Epithelial cell of prostate (primary cell): ENCODE measurements at places on chromosomes 12 and 14.

DNA sequence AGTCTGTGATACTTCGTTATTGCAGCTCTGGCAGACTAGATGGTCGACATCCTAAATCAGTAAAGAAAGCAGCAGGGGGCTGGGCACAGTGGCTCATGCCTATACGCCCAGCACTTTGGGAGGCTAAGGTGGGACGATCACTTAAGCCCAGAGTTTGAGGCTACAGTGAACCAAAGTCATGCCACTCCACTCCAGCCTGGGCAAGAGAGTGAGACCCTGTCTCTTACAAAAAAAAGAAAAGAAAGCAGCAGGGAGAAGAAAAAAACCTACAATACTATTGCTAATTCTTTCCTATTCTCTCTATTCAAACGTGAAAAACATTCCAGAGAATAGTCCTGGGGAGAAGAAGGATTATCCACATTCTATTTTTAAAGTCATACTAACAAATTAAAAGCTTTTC, 79.5 kb downstream of the DCAF5 start:
- DNase-seq = no peak

DNA sequence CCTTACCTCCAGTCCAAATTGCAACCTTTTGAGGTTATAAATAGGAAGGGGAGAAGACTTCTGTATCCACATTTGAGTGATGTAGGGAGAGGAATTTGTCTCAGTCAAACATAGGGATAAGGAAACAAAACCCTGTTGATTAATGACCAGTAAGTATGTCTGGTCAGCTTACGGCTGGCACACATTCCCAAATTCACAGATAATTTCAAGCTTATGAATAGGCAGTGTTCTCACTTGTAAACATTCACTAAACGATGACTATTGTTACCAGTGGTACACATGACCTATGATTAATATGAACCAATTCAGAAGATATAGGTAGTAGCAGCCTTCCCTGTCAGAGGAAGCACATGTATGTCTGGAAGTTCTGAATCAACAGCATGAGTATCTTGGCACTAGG, 33.0 kb upstream of the SLC5A8 start:
- peak; percentile 18 for DNase-seq

DNA sequence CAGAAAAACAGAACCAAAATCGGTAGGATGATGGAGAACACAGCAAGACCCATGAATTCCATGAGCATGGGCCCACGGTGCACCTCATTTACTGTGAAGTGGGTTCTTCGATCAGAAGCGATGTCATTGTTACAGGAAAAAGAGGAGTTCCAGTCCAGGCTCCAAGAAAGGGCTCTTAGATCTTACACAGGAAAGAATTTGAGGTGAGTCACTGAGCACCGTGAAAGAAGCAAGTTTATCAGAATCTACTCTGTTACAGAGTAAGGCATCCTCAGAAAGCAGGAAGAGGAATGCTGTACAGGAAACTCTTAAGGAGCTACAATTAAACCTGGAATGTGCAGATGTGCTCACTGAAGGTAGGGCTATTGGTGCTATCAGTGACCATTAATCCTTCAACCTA, 11.6 kb upstream of the CHFR start:
- no peak for DNase-seq

DNA sequence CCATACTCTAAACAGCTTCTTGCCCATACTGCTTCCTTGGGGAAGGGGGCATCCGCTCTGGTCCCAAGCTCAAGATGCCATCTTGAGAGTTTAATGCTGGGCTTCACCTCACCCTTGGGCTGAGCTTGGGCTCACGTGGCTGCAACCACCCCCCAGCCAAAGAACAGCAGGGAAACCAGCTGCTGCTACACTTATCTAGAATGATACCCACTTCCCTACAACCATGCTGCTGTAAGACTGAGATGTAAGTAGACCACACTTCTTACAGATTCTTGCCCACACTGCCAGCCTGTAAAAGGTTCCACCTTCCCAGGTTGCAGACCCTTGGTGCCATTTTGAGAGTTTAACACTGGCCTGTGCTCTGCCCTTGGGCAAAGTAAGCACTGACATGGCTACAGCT, 9.7 kb downstream of the CTSG start:
- DNase-seq = no peak

GRCh38 chr14:94827711-94828447, 58.0 kb upstream of the GSC start:
- DNase-seq = no peak

DNA sequence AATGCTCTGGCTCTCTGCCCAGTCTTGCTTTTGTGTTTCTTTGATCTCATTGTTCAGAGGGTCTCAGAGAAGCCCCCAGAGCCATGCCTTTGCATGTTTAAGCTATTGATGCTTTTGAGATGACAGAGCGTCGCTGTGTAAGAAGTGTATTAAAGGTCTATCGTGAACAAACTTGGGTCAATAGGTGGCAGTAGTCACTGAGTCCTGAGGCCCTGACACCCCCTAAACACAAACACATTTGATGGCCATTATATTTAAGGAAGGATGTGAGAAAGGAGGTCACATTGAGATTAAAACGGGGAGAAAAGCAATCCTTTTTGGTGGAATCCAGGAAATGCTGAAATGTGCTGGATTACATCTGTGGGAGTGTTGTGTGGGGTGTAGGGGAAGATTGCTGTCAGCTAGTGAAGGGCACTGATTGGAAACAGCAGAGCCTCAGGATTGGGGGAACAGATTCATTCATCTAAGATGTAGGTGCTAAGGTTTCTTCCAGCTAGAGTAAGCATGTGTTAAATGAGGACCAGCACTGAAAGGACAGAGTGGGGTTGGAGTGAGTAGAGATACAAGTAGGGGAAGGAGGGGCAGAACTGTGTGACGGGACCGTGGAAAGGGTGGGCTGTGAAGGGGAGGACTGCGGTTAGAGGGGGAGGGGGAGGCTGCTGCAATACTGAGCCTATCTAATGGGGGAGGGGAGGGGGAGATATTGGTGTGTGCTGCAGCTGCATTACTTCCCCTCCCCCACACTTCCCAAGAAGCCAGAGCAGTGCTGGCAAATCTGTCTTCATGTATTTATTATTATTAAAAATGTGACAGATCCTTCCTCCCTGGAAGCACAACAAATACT, 12.7 kb downstream of the NGDN start:
- DNase-seq = no peak
